Motor neuron (in vitro differentiated cells): ENCODE measurements at places on chromosomes 11 and 22. TPM values are rescaled to one million over a fixed set of nuclear protein-coding genes. Genes with fewer than 3 reads are reported as not detected.

DNA sequence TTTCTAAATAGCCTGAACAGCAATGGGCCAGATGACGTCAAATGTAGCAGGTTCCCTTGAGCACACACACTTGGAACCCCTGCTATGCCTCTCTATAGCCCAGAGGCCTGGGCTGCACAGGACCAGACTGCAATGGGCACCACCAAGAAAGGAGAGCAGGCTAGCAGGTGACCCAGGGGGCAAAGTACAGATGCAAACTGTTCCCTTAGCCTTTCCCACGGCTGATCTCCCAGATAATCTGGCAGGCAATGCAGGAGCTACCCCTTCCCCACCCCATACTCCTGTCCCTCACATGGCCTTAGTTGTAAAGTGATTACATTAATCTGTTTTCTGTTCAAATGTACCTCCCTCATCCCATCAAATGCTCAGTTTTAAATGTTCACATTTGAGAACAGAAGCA, 41.3 kb downstream of the SMCO4 start:
- no peak for ATAC-seq

GRCh38 chr11:69293819-69294505, at the start of gene MYEOV:
MYEOV (plus strand) TSS chr11:69294155; CDS start chr11:69295355, 1,200 bp downstream.
- no peak for ATAC-seq

GRCh38 chr11:83061883-83062282, 9.8 kb downstream of the RAB30 start:
- no peak for ATAC-seq

The OR52A1 gene
- 0.04 and 0.05 TPM in 2 replicates for total RNA-seq

The OR52E8 gene
- not detected in 2 replicates for total RNA-seq
